ENCODE measurements at places on chromosomes 6 and 20.

- no peak for DNase-seq
These were observed 127.4 kb upstream of the AFDN start for GRCh38 chr6:167699141-167699931.

DNA sequence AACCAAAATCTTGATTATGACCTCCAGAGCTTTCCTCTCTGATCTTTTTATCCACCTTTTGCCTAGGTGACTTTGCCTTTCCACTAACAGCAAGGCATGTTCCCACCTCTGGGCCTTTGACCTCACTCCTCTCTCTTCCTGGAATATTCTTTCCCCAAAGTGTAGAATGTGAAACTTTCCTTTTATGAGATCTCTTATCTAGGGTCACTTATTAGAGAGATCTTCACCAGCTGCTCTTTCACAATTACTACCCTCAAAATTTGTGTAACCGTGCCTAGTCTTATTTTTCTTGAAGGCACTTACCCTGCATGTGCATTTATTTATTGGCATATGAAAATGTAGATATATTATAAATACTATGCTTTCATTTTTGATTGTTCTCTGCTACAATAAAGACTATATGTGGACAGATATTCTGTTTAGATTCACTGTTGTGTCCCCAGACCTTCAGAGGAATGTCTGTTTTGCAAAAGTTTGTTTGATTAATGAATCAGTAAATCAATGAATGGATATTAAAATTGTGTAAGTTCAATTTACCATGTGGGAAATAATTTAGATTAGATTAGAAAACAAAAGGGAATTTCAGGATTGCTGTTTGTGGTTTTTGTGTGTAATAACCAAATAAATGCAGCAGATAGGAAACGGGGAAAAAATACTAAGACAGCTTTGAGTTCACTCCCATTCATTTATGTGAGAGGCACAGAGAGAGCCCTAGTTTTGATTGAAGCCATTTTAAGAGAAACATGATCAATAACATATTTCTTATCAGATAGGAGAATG, 207.0 kb downstream of the ADGB start:
- DNase-seq = no peak

- no peak for DNase-seq
These were observed 17.2 kb upstream of the RSPO4 start for GRCh38 chr20:1019344-1019743.

- DNase-seq = no peak
These were observed 14.1 kb downstream of the NINL start for GRCh38 chr20:25571240-25571639.
